ENCODE measurements at places on chromosomes 13 and 19.
A peak's percentile ranks its signal among the peaks of the same experiment; 100 is the strongest.

DNA sequence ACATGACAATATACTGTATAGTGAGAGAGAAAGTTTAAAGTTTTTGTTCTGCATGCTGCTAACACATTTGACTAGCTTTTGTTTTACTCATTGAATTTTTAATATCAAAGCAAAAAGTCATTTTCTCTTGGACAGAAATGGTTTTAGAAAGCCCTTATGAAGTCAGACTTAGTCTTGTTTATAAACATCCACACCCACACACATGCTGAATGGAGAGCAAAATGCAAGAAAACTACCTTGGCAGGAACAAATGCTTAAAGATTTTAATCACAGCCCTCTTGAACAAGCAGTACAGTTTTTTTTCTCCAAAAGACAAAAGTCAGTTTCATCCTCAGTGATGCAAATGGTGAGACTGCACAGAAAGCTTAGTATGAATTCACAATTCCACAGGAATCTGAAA is 25.0 kb downstream of the HSPH1 start:
- no peak for DNase-seq

GRCh38 chr13:26280295-26280694 is 26.4 kb downstream of the CDK8 start:
- no peak for DNase-seq

DNA sequence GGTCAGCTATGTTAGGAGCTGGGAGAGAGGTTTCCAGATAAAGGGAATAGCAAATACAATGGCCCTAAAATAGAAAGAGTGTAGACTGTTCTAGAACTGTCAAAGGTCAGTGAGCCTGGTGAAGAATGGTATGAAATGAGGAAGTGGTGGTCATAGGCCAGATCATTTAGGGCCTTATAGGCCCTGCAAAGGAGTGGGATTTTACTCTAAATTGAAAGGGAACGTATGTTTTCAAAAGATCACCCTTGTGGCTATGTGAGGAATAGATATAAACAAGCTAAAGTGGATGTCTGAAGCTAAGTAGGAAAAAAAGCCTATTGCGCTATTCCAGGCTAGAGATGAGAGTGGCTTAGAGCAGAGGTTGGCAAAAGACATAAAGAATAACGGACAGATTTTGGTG is 70.7 kb upstream of the TDRD3 start:
- DNase-seq: no peak

DNA sequence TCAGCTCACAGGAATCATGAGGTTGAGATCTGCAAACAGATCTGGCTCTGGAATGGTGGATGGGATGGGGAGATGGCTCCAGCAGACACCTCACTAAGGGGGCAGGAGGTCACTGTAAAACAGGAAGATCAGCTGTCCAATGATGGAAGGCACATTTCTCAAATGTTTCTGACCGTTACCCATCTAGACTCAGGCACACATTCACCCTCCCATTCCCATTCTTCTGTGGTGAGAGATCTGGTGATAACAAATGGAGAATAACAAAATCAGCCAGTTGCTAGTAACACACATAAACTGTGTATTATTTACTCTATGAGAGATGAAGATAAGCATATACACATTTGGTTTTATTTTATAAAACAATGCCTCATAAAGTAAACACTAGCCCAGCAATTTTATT is 235.9 kb downstream of the TSHZ3 start:
- DNase-seq: no peak

- peak; percentile 65 for DNase-seq
These were observed 4.8 kb downstream of the IER2 start for GRCh38 chr19:13154911-13155471.

DNA sequence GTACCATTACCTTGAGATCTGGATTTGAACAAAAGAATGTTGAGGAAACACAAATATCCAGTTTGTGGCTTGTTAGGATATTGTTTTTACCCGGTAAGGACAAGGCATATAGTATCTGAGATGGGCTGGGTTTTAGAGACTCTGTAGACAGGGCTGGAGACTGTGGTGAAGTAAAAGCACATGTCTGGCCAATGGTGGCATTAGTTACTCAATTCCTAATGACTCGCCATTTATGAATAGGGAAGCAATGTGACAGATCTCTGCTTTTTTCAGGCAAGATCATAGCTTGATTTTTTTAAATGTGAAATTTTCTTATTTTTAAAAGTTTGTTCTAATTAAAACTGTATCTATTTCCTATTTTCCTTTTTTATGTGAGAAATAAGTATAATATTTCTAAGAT is 371.1 kb upstream of the SPRY2 start:
- no peak for DNase-seq

DNA sequence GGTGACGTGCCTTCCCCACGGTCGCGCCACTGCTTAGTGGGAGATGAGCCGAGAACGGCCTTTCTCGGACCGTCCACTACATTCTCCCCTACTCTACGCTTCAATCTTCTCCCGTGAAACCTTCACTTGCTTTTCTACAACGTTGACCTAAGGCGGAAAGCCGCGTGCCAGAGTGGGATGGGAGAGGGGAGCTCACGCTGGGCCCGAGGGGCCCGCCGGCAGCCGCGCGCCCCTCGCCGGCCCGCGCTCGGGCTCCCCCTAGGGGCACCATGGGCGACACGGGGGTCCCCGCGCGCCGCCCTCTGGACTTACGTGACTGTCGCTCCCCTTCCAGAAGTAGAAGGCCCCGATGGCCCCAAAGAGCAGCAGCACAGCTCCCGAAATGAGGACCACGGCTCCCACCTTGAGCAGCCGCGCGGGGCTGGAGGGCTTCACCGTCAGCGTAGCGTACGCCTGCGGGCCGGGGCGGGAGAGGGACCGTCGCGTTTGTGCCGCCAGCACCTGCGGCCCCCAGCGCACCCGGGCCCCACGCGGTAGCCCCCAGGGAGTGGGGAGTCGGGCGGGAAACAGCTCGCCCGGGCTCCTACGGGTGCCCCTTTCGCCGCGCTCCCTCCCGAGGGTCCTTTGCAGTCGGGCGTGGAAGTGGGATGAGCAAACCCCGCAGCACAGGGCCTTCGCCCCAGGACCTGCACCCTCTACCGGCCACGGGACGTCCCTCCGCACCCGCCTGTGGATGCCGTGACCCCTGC is 727 bp downstream of the CNMD start:
- DNase-seq: no peak

DNA sequence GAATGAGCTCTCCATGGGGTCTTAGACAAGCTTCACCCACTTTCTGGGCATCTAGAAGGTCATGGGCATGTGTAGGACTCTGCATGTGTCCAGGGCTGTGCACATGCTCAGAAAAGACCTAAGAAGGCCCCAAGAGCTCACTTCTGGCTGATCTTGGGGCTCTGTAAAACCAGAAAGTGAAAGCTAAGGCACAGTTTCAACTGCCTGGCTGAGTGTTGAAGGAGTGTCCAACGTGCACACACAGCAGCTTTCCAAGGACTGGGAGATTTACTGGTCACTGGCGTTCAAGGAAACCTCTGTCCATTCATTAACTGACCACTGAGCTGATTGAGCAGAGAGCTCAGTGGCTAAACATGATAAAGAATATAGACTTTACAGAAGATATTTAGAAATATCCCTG is 137.9 kb downstream of the KATNAL1 start:
- no peak for DNase-seq

DNA sequence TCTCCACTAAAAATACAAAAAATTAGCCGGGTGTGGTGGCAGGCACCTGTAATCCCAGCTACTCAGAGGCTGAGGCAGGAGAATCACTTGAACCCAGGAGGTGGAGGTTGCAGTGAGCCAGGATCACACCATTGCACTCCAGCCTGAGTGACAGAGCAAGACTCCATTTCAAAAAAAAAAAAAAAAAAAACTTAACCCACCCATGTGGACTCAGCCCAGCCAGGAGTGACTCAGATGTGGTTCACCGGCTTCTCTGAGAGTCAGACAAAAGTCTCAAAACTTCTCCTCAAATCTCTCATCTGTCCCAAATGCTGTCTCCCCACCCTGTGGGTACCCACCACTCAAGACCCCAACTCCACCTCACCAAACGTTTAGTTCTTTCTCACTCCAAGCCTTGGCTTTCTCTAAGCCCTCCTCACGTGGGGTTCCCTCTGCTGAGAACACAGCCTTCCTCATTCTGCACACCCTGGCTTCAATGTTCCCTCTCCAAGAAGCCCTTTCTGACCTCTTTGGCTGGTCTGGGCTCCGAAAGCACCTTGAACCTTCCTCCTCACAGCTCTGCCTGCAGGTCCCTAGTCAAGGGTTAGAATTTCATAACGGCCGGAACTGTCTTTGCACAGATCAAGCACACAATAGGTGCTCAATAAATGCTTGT is 11.1 kb upstream of the RAB3A start:
- no peak for DNase-seq

- DNase-seq: no peak
These were observed 7.4 kb downstream of the ZNF223 start for GRCh38 chr19:44059229-44059628.

DNA sequence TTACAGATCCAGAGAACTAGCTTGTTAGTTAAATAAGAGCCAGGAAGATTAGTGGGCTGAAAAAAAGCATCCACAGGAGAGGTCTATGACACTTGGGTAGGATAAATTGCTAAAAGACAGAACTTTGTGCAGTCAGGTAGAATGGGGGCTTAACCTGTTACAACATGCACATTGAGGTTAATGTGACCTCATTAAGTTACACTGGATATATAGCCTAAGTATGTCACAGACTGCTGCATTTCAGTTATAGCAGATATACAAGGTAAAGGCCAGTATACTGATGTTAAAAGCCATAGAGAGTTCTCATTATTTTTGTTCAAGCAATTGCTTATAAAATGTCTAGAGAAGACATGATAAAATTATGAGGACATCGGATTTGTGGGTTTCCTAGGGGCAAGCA is 1179.9 kb upstream of the PCDH9 start:
- no peak for DNase-seq

DNA sequence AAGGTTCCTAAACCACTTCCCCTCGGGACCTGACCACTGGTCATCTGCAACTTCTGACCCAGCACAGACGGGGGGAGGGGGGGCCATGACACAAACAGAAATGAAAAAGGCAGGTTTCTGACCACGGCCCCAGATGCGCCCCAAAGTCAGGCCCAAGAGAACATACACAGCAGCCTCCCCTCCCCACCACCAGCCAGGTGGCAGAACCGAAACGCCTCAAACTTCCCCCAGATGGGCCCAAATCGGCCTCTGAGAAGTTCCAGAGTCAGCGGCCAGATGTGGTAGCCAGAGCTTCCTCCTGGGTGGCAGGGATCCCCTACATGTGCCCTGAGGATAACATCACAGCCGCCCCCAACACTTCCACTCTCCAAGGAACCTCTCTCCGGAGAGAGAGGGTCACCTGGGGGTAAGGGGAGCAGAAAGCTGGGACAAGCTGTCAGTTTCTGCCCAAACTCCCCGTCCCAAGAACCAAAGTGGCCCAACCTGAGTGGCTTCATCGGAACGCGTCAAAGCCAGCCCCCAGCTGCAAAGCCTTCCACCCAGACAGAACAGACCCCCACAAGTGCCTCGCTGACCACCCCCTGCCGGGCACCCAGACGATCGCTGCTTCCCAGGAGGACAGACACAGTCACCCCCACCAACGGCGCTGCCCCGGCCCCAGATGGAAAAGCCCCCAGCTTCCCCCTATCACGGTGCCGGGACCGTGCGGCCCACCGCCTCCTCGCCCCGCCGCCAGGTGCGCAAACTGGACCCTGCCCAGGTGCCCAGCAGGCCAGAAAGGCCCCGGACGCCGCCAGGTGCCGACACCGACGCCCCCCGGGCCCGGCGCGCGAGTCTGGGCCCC is 800 bp downstream of the ELL start:
- DNase-seq: no peak

DNA sequence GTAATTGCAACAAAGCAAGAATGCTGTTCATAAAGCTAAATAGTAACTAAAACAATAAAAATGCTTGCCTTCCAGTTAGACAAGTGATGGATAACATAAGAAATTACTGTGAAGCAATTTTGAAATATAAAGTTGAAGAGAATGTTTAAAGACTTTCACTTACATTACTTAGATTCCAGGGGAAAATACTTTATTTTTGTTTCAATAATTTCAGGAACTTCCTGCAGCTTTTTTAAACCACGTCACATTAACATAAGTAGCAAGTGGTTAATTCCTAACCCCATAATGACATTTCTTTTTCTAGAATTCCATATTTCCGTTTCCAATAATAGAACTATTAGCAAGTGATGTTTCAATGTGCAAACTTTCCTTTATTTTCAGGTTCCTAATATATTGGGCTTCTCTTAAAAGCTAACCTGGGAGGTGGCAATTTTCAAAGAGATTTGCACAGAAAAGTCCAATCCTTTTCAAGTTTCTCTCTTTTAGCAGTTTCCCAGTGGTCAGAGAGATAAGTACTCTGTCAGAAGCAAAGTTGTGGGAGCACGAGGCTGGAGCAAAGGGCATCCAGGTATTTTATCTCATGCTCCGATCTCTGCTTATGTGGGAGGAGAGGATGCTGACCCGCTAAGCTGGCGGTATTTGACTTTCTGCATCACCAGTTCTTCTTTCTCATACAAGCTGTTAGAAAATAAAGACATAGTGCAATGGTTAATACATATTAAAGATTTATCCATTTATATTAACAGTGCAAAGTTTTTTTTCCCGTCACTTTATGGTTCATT is 1025.3 kb downstream of the EFNB2 start:
- DNase-seq: no peak

DNA sequence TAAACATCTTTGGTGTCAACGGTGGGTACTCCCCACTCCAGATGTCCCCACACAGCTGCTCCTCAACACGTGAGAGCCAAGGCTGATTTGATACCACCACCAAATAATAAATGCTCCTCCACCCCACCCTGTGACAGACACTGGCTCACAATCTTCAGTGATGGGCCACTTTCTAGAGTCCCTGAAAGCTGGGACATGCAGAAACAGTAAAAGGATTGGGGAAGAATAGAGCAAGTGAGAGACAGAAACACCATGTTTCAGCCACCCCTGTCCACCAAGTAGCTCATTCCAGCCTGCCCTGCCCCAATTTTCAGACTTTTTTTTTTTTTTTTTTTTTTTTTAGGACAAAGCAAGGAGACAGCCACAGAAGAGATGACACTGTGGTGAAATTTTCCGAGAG is 1.6 kb downstream of the SLC46A3 start:
- no peak for DNase-seq

GRCh38 chr13:64480672-64481071 is 2749.5 kb downstream of the PCDH9 start:
- DNase-seq: no peak

DNA sequence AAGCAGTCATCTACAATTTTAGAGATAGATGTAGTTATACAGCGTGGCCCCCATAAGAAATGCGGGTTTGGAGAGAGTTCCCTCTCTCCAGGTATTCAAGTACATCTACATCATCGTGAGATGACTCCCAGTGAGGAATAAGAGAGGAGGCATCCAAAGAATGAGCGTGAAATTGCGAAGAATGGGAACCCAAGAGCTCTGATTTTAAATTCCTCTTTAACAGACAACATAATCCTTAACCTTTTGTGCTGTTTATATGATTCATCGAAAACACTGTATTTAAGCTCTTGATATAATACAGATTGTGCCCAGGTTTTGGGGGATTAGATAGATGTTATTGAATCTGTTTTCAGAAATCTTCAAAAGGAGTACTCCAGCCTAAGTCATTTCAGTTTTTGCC is 161.5 kb downstream of the COG6 start:
- no peak for DNase-seq
